ENCODE measurements at places on chromosomes 16 and 17.

GRCh38 chr16:89722392-89723278, 1.3 kb downstream of the ZNF276 start:
- peak; percentile 37 for DNase-seq

GRCh38 chr17:82230609-82231311, 1.9 kb downstream of the SLC16A3 start:
- no peak for DNase-seq

- DNase-seq: no peak
Observed at GRCh38 chr16:1651094-1651973, 26.7 kb upstream of the JPT2 start.

DNA sequence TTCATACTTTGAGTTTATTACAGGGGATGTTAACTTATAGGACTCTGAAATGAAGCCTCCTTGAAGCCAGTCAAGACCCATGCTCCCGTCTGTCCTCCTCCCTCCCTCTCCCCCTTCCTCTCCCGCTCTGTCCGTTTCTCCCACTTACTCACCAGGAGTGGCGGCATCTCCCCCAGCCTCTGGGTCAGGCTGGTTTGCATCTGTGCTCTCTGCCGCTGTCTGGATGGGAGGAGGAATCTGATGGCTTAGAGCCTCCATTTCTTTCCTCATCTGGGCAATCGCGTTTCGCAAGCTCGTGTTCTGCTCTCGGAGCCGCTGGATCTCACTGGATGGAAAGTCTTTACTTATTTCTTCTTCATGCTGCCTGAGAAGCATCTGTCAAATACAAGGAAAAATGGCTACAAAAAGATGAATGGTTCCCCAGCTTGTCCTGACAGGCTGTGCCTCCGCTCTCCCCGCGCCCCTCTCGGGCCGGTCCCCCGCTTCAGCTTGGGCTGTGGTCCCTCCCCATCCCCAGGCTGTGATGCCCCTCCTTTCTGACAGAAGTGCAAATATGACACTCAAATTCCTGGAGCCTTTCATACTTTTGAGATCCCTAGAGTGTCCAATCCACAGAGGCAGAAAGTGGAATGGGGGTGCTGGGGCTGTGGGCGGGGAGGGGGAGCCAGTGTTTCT, 40.0 kb downstream of the CCDC57 start:
- no peak for DNase-seq

DNA sequence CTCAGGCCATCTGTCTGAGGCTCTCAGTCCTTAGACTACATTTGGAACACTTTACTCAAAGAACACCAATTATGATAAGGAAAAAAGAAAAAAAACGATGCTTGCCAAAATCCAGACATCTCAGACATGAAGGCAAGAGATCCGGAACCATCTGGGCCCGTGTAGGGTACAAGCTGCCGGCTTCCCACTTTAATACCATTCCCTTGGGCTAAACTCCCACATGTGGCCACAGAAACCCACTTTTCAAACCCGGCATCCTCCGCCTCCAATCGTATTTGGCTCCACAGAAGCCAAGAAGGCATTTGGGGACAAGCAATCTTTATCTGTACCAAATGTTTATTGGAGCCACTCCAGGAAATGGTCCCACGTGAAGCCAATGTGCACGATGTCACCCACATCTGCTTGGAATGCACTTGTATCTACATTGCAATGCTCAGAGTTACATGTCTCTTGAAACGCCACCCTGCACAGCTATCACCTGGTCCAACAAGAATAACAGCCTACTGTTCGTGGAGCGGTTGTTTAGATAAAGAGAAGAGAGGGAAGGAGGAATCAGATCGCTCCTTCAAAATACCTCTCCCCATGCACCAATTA, 33.5 kb downstream of the XYLT1 start:
- no peak for DNase-seq

DNA sequence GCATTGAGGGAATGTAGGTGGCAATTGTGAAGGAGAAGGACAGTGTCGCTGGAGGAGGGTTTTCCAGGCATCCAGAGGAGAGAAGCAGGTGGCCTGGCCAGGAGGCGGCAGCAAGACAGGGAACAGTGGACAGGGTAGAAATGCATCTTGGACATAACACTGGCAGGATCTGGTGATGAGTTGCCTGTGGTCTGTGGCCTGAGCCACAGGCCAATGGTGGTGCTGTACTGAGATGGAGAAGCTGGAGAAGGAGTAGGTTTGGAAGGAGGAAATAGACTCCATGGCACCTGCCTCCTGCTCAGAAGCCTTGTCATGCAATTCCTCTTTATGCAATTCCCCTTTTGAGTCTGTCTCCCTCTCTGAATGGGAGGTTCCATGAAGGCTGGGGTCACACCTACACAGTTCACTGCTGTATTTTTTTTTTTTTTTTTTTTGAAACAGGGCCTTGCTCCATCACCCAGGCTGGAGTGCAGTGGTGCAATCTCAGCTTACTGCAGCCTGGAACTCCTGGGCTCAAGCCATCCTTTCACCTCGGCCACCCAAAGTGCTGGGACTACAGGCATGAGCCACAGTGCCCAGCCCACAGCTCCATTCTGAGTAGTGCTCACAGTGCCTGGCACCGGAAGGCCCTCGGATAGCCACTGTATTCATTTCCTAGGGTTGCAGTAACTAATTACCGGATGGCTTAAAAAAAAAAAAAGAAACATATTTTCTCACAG, 13.5 kb upstream of the CACNG4 start:
- no peak for DNase-seq

DNA sequence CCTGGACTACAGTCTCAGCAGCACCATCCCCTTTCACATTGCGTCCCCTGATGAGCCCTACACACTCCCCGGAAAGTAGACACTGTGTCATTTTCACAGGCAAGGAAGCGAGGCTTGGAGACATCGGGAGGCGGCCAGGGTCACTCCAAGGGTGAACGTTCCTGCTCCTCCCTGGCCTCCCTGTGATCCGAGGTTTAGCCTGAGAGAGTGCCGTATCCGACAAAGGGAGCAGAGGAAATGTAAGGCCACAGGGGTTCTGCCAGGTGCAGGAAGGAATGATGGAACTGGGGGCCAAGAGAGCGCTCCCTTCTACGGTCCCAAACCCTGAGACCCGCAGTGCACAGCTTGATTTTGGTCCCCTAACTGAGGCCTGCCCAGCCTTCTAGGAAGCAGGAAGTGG, 8.0 kb upstream of the PIK3R6 start:
- no peak for DNase-seq

- DNase-seq: no peak
Observed at GRCh38 chr17:51052235-51052634, 68.4 kb downstream of the SPAG9 start.

DNA sequence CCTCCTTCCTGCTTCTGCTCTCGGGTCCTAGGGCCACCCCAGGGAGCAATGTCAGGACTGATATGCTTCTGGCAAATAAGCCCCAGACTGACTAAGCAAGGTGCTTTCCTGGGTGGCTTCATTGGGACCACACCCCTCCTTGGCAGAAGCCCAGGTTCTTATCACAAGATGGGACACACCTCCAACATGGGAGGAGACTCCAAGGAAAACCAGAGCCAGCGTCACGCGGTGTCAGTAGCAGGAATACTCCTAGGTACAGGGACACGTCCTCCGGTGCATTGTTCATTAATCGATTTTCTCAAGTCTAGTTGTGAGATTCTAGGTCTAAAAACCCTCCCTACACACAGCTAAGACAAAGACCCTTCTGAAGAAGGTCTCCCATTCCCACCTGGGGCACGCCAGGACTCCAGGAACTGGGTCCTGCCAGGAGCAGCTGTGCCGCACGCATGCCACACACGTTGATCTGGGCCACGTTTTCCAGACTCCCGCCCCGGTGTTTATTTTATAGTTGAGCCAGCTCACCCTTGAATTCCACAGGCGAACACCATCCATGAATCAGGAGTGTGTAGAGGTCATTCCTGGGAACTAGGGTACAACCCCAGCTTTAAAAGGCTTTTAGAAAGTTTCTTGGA, 30.8 kb downstream of the FA2H start:
- no peak for DNase-seq

GRCh38 chr17:32483451-32484019, 3.3 kb upstream of the CDK5R1 start:
- no peak for DNase-seq

GRCh38 chr16:60304720-60305119, 1570.6 kb upstream of the GOT2 start:
- no peak for DNase-seq

DNA sequence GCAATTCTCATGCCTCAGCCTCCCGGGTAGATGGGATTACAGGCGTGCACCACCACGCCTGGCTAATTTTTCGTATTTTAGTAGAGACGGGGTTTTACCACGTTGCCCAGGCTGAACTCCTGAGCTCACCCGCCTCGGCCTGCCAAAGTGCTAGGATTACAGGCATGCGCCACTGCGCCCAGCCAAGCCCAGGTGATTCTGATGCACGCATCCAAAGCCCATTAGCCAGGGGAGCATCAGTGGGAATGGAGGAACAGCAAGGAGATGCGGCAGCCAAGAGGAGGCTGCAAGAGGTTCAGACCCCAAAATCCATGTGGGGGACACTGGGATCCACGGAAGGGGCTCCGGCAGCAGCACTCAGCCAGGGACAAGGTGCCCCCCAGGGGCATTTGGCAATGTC, 12.1 kb downstream of the ATP2A3 start:
- DNase-seq: no peak

DNA sequence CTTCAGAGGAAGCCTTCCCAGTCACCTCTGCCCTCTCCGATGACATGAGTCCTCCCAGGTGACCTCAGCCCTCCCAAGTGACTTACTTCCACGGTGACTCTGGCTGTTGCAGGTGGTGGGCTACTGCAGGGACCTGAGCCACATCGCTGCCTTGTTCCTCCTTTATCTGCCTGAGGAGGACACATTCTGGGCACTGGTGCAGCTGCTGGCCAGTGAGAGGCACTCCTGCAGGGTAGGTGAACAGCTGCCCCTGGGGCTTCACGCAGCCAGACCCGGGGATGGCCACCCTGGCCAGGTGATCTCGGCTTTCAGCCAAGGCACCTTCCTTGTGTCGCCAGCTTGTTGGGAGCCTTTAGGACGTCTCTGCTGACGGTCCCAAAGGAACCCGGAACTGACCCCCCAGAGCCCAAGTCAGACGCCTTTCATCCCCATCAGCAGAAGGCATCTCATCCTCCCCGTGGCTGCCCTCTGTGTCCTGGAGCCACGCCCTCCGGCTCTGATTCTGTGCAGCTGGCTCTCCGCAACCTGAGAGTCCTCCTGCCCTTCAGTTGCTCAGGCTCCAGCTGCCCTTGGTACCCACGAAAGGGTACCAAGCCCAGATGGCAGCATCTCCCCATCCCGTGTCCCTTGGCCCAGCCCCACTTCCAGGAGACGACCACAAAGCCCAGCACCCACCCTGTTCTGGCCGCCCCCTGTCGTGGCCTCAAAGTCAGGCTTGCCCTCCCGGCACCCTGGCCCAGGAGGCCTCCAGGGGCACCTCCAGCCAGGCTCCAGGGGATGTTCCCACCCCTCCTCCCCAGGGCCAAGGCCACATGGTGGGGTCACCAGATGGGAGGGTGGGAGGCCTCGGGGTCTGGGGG, 81.7 kb downstream of the GOSR1 start:
- no peak for DNase-seq

DNA sequence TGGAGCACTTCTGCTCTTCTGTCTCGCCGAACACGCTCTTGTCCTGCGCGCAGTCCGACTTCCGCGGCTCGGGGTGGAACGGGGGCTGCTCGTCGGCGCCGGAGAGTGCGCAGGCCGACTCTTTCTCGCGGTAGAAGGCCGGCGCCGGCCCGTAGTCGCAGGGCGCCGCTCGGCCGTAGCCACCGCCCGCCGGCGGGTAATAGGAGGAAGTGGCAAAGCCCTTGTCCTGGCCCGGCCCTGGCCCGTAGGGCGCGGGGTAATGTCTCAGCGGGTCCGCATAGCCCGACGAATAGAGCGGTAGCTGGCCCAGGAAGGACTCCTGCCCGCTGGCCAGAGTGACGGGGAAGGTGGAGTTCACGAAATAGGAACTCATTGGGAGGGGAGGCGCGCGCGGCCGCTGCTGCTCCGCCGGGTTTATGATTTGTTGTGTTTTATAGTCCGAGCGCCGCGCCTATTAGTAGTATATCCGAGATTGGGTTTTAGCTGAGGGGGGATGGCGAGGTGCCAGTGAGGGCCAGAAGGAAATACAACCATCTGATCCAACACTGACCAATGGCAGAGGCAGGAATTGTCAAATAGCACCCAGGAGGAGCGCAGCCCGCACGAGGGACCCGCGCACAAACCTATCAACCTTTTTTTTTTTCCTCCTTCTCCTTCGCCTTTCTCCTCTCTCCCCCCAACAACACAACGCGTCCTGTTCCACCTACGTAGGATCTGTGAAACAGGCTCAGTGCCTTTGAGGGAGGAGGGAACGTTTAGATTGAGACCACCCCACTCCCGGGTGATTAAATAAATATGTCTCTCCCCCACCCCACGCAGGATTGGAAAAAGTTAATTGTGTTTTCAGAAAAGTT, 4.4 kb upstream of the HOXB5 start:
- no peak for DNase-seq

DNA sequence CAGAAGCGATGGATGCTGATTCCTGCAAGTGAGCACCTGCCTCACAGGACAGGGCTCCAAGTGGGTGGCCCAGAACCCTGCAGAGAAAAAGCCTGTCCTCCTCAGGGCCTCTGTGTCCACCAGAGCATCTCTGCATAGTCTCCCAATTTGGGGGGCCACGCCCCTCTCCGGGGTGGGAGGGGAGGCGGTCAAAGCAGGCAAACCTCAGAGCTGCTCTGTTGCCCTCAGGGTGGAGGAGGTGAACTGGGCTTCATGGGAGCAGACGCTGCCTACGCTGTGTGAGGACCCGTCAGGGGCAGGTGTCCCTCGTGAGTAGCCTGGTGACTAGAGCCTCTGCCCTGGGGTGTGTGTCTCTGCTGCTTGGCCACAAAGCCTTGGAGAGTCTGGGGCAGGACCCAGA, 19.3 kb downstream of the TRPV2 start:
- DNase-seq: no peak

DNA sequence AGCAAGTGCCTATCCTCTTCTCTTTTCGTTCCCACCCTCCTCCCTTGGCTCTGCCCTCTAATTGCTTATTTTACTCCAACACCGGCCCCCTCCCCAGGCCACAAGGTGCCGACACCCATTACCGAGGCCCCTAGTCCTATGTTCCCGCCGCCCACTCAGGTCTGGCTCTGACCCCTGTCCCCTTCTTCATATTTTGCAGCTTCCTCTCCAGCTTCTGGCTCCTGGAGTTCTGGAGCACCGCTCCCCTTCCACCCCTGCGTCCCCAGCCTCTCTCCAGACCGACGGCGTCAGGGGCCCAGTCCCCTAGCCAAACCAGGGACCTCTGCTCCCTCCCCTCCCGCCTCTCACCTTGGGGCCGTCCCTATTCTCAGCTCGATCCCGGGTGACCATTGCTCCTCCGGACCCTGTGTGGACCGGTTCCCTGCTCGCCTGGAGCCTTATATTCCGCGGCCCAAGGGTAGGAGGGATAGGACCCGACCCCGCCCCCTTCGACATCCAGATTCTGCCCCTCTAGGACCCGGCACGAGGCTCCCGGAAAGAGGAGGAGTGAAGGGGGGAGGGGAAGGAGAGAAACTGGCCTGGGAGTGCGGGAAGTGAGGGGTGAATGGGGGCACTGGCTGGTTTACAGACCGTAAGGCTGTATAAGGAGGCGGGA, at the start of gene HES7:
TSS of gene HES7 (minus strand) at position 412 of the 655 bp plus-strand sequence. CDS start at position 390, 22 bp downstream.
- DNase-seq: no peak

GRCh38 chr16:85564277-85565051, 48.7 kb upstream of the GSE1 start:
- DNase-seq: no peak
